ACHN (cell line): ENCODE measurements at places on chromosomes 7 and 10.
A peak's percentile ranks its signal among the peaks of the same experiment; 100 is the strongest.

GRCh38 chr10:82394122-82394521 is 519.1 kb downstream of the NRG3 start:
- DNase-seq: no peak

GRCh38 chr7:93574269-93574645 is 267 bp downstream of the CALCR start:
- no peak for DNase-seq

GRCh38 chr7:106178593-106179134 is 66.6 kb upstream of the SYPL1 start:
- DNase-seq: peak; percentile 53

DNA sequence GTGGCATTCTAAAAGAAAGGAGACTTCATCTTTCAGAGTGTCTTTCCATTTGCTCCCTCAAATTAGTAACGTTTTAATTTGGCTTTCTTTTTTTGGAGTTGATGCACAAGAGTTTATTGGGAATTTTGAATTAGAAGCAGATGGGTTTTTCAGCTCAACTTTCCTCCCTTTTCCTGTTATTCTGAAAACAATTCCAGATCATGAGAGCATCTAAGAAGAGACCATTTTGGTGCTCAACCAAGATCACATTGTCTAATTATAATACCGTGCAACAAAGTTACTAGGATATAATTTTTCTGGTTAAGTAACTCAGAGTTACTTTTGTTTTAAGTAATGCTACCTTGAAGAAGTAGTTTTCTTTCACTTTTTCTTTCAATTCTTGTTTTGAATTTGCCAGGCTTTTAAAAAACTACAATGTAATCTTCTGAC is 396.6 kb upstream of the KLF6 start:
- no peak for DNase-seq

DNA sequence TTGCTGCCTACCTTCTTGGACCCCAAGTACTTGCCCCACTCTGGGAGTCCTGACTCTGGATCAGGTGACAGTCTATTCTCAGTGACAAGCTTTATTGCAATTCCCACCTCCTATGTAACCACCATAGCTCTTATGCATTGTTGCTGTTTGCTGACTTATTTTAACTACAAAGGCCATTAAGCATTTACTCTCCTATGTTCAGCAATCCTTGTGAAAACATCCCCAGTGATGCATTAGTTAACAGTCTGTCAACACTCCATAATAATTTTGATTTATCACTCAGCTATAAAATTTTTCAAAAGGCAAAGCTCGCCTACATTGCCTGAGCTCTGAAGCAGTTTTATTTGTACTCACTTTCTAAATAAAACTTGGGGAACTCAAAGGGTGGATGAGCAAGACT is 871.8 kb upstream of the SORCS1 start:
- no peak for DNase-seq

- no peak for DNase-seq
Measured at GRCh38 chr7:117982071-117983055, 109.1 kb upstream of the CTTNBP2 start.

- no peak for DNase-seq
Measured at GRCh38 chr10:34292194-34292565, 522.9 kb downstream of the PARD3 start.

- no peak for DNase-seq
Measured at GRCh38 chr7:144503215-144503614, 99.7 kb upstream of the NOBOX start.

GRCh38 chr7:51111241-51111940 is 205.2 kb downstream of the COBL start:
- DNase-seq: no peak

- DNase-seq: no peak
Measured at GRCh38 chr10:108849688-108850087, 1073.6 kb downstream of the XPNPEP1 start.

- peak; percentile 68 for DNase-seq
Measured at GRCh38 chr7:138125598-138126111, 49.4 kb downstream of the AKR1D1 start.

GRCh38 chr10:124992462-124993344 is 50.8 kb downstream of the ZRANB1 start:
- DNase-seq: peak; percentile 67

GRCh38 chr7:36188906-36189305 is 35.9 kb downstream of the EEPD1 start:
- DNase-seq: no peak

- no peak for DNase-seq
Measured at GRCh38 chr10:113283189-113283588, 269.7 kb upstream of the HABP2 start.

DNA sequence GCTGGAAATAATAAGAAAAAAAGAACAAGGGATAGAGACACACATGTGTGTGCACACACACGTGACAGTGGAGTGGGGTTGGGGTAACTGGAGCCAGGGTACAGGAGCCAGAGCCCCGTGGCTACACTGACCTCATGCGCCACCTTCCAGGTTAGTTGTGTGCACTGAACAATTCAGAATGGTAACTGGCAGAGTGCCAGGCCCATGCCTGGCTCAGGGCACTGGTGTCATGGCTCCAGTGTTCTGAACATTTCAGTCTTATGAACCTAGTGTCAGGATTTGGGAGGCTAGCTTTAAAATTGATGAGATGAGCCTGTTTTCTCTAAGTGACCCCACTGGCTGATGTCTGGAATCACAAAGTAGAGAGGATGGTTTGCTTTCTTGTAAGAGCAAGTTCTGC is 269.6 kb downstream of the SORCS3 start:
- no peak for DNase-seq

GRCh38 chr10:110672580-110672919 is 28.4 kb downstream of the RBM20 start:
- no peak for DNase-seq

GRCh38 chr7:70893422-70893821 is 238.5 kb upstream of the GALNT17 start:
- no peak for DNase-seq

DNA sequence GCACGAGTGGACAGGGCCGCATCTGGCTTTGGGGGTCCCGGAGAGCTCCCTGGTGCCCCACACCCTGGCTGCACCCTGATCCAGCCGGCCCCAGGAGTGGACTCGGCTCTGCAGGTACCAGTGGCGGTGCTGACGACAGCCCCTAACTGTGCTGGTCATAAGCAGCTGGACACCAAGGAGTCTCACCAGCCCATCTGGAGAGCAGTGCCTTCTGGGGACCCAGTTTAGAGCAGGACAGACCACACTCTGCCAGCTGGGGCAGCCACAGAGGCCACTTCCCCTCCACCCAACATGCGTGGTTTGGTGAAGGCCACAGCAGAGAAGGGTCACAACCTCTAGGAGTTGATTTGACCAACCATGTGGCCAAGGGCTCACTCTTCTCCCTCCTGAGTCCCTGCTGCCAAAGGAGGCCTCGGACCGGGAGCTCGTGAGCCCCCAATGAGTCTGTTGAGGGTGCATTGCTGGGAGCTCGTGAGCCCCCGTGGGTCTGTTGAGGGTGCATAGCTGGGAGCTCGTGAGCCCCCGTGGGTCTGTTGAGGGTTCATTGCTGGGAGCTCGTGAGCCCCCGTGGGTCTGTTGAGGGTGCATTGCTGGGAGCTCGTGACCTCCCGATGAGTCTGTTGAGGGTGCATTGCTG is 16.0 kb upstream of the INPP5A start:
- DNase-seq: no peak

GRCh38 chr10:6045314-6045848 is 16.8 kb downstream of the IL2RA start:
- DNase-seq: no peak

- DNase-seq: no peak
Measured at GRCh38 chr7:41700044-41700471, 2.8 kb downstream of the INHBA start.

DNA sequence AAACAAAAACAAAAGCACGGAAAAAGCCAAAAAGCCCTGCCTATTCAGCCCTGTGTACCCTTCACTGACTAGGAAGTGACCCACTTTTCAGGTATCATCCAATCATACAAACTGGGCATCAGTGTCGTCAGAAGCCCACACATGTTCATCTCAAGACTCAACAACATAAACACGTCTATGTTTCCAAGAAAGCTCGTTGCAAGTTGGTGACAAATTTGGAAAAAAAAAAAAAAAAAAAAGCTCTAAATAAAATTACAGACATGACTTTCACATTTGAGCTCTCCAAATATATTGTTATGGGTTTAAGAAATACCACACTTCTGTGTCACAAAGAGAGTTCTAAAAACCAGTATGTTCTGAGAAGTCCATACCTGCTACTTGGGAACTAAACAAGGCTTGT is 204.7 kb upstream of the KLF14 start:
- no peak for DNase-seq

DNA sequence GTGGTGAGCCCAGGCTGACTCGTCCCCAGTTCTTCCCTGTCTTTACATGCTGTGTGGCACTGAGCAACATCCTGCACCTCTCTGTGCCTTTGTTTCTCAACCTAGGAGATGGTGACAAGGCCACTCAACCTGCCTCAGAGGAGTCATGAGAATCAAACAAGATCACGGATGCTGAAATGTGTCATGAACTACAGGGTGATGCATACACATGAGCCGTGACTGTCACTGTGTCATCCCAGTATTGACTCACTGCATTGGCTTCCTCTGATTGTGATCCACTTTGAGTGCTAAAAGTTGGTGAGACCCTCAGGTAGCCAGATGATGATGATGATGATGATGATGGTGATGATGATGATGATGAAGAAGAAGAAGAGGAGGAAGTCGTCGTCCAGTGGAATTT is 11.5 kb downstream of the C10orf71 start:
- no peak for DNase-seq

GRCh38 chr10:48442809-48443177 is 136.3 kb downstream of the MAPK8 start:
- DNase-seq: no peak

- DNase-seq: no peak
Measured at GRCh38 chr10:86300931-86301830, 65.4 kb downstream of the GRID1 start.
